ENCODE measurements at places on chromosomes 12 and 14.

DNA sequence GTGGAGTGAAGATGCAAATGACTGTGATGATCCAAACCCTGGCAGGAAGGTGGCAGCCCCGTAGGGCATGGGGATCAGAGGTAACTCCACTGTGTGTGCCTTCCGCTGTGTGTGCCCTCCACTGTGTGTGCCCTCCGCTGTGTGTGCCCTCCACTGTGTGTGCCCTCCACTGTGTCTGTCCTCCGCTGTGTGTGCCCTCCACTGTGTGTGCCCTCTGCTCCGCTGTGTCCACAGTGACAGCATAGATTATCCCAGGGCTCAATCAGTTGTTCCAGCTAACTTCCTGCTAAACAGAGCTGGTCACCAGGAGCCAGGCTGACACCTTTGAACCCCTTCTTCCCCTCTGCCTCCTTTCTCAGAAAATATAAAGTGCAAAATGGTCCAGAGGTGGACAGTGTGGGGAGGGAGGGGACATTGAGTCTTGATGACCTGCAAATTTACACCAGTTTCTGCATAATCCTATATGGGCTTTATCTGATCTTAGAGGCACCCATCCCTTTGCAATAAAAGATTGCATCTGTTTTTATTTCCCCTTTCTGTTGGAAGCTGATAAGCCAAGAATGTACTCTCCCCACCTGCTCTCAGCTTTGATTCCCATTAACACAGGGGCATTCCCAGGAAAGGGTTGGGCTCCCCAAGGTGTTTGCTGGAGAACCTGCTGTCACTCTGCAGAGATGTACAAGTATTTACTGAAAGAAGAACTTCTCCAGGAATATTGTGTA, 21.6 kb upstream of the HNF1A start:
- no peak for DNase-seq

DNA sequence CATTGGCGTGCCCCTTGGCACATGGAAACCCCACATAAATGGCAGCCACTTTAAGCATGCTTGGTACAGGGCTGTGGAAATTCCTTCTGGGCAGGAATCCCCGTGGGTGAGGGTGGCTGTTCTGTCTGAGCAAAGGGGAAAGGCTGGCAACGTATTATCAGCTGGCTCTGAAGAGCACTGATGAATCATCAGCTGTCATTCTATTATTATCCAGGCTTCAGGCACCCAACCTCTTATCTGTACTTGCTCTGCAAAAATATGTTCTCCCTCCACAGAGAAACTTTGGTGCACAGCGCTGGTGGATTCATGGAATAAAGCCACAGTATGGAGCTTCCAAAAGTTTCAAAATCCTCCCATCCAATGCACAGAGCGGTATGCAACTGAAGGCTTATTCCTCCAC, 167.1 kb downstream of the TBX5 start:
- no peak for DNase-seq

DNA sequence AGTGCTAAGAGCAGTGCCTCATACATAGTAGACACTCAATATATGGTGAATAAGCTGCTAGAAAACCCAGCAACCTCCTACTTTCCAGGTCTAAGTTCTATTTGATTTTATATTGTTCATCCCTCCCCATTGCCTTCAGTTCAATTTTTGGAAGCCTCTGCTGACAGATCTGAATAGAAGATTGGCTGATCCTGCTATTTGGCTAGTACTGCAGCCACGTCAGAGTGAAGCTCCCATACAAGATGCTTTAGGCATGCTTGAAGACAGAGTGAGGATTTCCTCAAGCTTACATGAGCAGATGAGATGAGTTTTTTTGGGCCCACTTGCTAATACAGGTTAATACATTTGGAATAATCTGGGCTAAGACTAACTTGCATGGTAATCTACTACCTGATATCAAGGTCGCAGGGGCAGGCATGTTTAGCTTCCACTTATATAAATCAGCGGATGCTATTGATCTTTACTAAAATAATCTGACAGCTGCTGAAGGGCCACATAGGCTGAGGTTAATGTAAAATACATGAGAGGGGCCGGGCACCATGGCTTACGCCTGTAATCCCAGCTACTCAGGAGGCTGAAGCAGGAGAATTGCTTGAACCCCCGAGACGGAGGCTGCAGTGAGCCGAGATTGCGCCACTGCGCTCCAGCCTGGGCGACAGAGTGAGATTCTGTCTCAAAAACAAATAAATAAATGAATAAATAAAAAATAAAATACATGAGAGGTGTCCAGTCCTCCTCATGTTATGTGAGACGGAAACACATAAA, 15.9 kb upstream of the AEBP2 start:
- no peak for DNase-seq

- DNase-seq, result no peak
These were observed 754 bp downstream of the ACSS3 start for GRCh38 chr12:81078469-81079196.

- no peak for DNase-seq
These were observed 415.4 kb downstream of the ZFP36L1 start for GRCh38 chr14:68377459-68377858.

DNA sequence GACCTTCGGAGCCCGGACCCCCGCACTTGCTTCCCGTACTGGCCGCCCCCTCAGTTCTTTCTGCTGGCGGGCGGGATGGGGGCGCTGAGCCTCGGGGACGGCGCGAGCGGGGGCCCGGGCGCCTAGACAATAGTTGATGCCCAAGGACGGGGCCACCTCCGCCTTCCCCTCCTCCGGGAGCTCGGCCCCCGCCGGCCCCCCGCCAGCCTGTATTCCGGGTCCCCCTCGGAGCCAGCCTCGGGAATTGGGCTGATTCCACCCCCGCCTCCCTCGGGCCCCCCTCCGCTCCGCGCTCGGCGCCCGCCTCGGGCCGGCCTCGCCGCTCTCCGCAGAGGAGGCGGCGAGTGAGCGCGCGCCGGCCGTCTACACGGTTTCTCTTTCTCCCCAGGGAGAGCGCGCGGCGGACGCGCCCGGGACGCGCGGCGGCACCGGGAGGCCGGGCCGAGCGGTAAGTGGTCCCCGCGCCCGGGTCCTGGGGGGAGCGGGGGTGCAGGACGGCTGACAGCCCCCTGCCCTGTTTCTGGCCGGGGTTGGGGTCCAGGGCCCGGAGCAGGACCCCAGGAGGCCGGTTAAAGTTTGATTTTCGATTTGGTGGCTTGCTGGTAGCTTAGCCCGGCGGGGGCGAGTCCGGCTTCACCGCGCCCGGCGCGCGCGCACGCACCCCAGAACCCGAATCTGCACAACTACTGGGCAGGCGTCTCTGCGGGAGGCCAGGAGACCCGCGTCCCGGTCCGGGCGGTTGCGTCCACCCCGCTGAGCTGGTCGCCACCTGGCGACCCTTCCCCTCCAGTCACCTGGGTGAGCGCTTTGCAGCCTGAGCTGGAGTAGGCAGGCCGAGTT, 413.7 kb downstream of the PCNX1 start:
- peak; percentile 34 for DNase-seq

DNA sequence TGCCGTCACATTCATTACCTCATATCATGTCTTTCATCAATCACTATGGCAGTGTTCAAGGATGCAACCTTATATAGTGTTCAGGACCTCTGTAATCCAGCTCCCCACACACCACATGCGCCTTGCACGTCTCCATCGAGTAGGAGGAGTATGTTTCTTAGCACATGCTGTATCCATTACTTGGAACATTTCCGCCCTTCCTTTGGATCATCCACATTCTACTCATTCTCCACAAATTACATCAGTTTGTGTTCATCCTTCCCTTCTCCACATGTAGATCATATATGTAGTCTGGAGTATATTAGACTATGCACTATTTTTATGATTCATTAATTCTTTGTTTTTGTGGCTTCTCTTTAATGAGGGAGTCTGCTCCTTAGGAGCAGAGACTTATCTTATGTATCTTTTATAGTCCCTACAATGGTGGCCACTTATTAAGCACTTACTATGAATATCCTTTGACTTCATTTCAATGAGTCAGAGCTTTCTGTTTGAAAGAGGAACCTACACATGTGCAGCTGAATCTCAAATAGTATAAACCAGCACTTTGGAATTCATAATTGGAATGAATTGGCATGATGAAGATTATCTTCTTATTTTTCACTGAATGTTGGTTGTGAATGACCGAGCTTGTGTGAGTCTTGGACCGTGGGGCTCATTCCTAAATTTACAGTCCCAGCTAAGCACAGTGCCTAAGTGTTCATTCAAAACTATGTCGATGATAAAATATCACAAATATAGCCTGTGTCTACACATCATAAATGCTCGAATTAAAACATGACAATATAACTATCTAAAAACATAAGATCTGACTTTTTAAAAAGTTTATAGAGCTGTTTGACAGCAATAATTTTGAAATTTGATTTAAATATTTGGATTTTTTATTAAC, 30.2 kb upstream of the NPAS3 start:
- no peak for DNase-seq

All from stimulated activated CD4-positive, alpha-beta T cell treated with anti-CD3 and anti-CD28 coated beads, Interleukin-1b, Interleukin-23, amount 100 ng/mL, for 24 hours (primary cell).